ENCODE measurements at places on chromosomes 11 and 22. TPM values are rescaled to one million over a fixed set of nuclear protein-coding genes. Genes with fewer than 3 reads are reported as not detected.

DNA sequence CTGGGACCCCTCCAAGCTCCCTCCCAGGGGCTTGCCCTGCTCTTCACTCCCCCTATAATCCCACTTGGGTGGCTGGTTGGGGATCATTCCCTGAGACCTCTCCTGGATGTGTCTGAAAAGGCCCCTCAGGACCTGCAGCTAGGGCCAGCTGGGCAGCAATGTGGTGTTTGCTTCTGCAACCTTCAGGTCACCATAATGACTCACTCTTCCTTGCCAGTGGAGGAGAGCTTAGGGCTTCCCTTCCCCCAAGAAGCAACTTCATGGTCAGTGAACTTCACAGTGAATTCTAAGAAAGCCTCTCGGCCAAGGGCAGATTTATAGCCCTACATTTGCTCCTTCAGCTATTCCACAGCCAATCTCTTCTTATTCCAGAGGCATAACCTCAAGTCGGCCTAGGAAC, 45.1 kb upstream of the TSPAN18 start:
- no peak for DNase-seq

DNA sequence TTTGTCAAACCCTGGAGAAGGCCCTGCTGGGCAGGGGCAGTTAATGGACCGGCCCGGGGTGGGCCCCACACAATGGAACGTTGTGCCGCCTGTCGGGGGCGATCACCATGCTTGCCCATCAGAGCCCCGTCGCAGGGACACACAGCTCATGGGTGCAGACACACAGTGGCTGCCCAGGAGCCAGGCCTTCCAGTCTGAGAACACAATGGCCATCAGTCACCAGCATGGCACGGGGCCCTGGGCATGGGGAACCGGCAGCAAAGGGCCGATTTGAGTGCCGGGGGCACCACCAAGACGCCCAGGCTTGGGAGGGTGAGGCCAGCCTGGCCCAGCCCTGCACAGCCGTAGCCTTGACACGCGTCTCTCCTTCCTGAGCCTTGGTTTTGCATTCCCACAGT, 7.1 kb downstream of the LINC01488 start:
- no peak for DNase-seq

Gene CD3D
- 557 TPM for total RNA-seq

GRCh38 chr11:63768237-63769041, at the start of gene ZFTA:
Gene ZFTA, minus strand, starts transcription at chr11:63768775. Its CDS starts 153 bp downstream, at chr11:63768622.
- DNase-seq: peak; percentile 48

DNA sequence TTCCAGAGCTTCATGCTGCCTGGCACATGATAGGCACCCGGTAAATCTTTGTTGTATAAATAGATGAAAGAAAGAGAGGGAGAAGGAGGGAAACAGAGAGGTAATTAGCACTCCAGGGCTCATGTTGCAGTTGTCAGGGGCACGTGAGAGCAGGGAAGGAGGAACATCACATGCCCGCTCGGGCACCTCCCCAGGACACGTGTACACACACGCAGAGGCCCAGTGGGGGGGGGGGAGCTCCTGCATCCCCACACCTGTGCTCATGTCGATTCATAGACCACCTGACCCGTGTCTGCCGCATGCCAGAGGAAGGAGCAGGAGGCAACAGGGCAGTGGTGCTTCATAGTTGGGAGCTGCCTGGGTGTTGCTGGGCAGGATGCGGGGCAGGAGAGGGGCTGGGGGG, 37.1 kb upstream of the NNMT start:
- no peak for DNase-seq

Gene UPK3A
- not detected for total RNA-seq

All from activated CD4-positive, alpha-beta T cell treated with anti-CD3 and anti-CD28 coated beads, Interleukin-2, amount 10 ng/mL, durations not matched to agents 7 days and 5 days (primary cell).